ENCODE measurements at places on chromosomes 4 and X. TPM values are rescaled to one million over a fixed set of nuclear protein-coding genes. Genes with fewer than 3 reads are reported as not detected.

HSFX2 gene
- polyA plus RNA-seq = not detected

LDOC1 gene
- polyA plus RNA-seq = 60.4 TPM

CFAP47 gene
- polyA plus RNA-seq = not detected

CCDC149 gene
- polyA plus RNA-seq = 2.2 TPM

INPP4B gene
- polyA plus RNA-seq = 5.4 TPM

PALLD gene
- 10.2 TPM for polyA plus RNA-seq

PABPC4L gene
- 0.17 TPM for polyA plus RNA-seq

MAGIX gene
- not detected for polyA plus RNA-seq

MTNR1A gene
- polyA plus RNA-seq = not detected

TMPRSS11D gene
- polyA plus RNA-seq = not detected

RHOXF2B gene
- 0.36 TPM for polyA plus RNA-seq

IL1RAPL2 gene
- 16.1 TPM for polyA plus RNA-seq

MAGED4B gene
- polyA plus RNA-seq = 4.9 TPM

BCORL1 gene
- 0.24 TPM for polyA plus RNA-seq

SPARCL1 gene
- 469 TPM for polyA plus RNA-seq

C4orf51 gene
- polyA plus RNA-seq = not detected

AR gene
- 4.4 TPM for polyA plus RNA-seq

MAGEC2 gene
- not detected for polyA plus RNA-seq

GLUD2 gene
- 2.1 TPM for polyA plus RNA-seq

BMPR1B gene
- 29.6 TPM for polyA plus RNA-seq

CXorf65 gene
- polyA plus RNA-seq = not detected

WNK3 gene
- 11.7 TPM for polyA plus RNA-seq

KLB gene
- polyA plus RNA-seq = 0.85 TPM

RBM46 gene
- not detected for polyA plus RNA-seq

LANCL3 gene
- polyA plus RNA-seq = 0.29 TPM

HS3ST1 gene
- polyA plus RNA-seq = 2.4 TPM

GAGE12H gene
- not detected for polyA plus RNA-seq

PAGE2B gene
- polyA plus RNA-seq = not detected

Data from Purkinje cell (primary cell).